ENCODE measurements at places on chromosomes 4 and X.

DNA sequence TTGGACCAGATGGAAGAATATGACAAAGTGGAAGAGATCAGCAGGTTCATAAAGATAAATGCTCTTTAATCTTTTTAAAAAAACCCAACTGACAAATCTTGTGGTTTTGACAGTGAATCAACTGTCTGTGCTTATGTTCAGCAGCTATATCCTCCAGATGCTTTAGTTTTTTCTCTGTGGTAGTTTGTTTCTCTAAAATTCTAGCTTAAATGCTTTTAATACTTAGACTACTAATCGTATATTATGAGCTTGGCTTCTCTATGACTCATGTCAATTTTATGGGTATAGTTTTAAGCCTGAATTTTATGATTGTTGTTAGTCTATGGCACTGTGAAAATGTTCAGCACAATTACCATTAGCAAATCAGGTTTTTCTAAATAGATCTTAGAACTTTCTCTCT lies 12.9 kb downstream of the HHIP start:
- H3K27ac ChIP-seq, result no peak overlapping the region
- no peak overlapping the region for H3K4me3 ChIP-seq
- no peak for DNase-seq
- peaks cover 1% of the 10 kb centered on the region for H3K4me1 ChIP-seq

DNA sequence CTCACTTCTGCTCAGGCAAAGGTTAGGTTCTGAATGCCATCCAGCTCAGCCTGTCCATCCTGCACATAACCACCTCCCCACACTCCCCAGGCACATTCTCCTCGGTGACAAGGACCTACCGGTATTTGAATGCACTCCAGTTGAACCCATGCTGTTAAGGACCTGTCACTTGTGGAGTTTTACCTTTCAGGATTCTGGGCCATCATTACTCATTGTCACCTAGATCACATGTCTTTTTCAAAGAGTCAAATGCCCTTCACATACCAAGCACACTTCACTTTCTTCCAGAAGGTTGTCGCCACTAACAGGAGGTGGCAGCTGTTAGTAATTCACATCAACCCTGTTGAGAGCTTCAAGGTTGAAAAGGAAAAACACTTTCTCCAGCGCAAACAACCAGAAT lies 218.3 kb downstream of the SOWAHB start:
- peaks cover 43% of the 10 kb centered on the region for H3K4me1 ChIP-seq
- H3K4me3 ChIP-seq, result no peak overlapping the region
- peak overlapping the region; percentile 45 for H3K27ac ChIP-seq
- DNase-seq, result no peak
- H3K36me3 ChIP-seq, result peaks cover 9% of the 10 kb centered on the region

DNA sequence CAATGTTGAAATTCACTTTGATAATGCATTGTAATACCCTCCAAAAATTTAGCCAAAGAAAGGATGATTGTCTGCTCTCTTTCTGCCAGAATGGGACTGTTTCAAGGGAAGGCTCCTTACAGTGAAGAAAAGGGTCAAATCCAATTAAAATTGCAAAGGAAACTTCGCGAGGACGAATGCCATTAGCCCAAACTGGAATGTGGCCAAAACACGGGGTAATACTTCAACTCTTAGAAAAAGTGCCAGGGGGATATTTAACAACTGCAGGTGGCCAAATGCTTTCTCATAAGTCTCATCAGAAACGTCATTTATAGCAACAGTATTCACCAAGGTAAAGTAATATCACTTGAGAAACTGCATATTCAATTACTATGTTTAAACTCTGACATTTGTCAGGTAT lies 29.0 kb downstream of the NKX3-2 start:
- peaks cover 14% of the 10 kb centered on the region for H3K4me1 ChIP-seq
- H3K27me3 ChIP-seq, result peaks cover 54% of the 10 kb centered on the region
- no peak overlapping the region for H3K27ac ChIP-seq
- H3K4me3 ChIP-seq, result no peak overlapping the region
- no peaks in the 10 kb centered on the region for H3K36me3 ChIP-seq

- peaks cover 21% of the 10 kb centered on the region for H3K4me1 ChIP-seq
- H3K27ac ChIP-seq, result no peak overlapping the region
- DNase-seq, result no peak
- H3K27me3 ChIP-seq, result peaks cover 41% of the 10 kb centered on the region
- H3K36me3 ChIP-seq, result no peaks in the 10 kb centered on the region
Observed at GRCh38 chr4:74368596-74368995, 3.7 kb downstream of the EREG start.

GRCh38 chr4:145731028-145731427 lies 51.1 kb downstream of the C4orf51 start:
- H3K36me3 ChIP-seq, result no peaks in the 10 kb centered on the region
- peaks cover 39% of the 10 kb centered on the region for H3K4me1 ChIP-seq
- H3K27me3 ChIP-seq, result no peaks in the 10 kb centered on the region
- no peak overlapping the region for H3K4me3 ChIP-seq

GRCh38 chr4:118289794-118290193 lies 63.0 kb downstream of the PRSS12 start:
- no peak overlapping the region for H3K4me3 ChIP-seq
- peaks cover 31% of the 10 kb centered on the region for H3K4me1 ChIP-seq
- H3K27me3 ChIP-seq, result no peaks in the 10 kb centered on the region
- H3K27ac ChIP-seq, result peak overlapping the region; percentile 57

- H3K36me3 ChIP-seq, result no peaks in the 10 kb centered on the region
- H3K27ac ChIP-seq, result no peak overlapping the region
- no peak overlapping the region for H3K4me3 ChIP-seq
Observed at GRCh38 chrX:15505101-15505500, 4.5 kb downstream of the BMX start.

- no peak overlapping the region for H3K4me3 ChIP-seq
- DNase-seq, result no peak
- H3K4me1 ChIP-seq, result no peaks in the 10 kb centered on the region
Observed at GRCh38 chrX:123155327-123155726, 28.8 kb upstream of the GRIA3 start.

DNA sequence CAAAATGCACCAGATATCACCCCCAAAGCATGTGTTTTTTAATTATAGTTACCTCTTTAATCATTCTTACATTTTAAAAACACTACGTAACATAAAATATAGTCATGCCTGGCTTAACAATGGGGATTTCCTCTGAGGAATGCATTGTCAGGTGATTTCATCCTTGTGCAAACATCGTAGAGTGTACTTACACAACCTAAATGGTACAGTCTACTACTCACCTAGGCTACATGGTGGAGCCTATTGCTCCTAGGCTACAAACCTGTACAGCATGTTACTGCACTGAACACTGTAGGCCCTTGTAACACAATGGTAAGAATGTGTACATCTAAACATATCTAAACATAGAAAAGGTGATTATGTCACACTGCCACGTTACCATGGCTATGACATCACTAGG lies 208.6 kb downstream of the SPOCK3 start:
- no peaks in the 10 kb centered on the region for H3K36me3 ChIP-seq
- no peak overlapping the region for H3K4me3 ChIP-seq
- no peak overlapping the region for H3K27ac ChIP-seq
- no peaks in the 10 kb centered on the region for H3K27me3 ChIP-seq

Data from mesothelial cell of epicardium (in vitro differentiated cells).